EL (cell line): ENCODE measurements at places on chromosomes 6 and 20.

DNA sequence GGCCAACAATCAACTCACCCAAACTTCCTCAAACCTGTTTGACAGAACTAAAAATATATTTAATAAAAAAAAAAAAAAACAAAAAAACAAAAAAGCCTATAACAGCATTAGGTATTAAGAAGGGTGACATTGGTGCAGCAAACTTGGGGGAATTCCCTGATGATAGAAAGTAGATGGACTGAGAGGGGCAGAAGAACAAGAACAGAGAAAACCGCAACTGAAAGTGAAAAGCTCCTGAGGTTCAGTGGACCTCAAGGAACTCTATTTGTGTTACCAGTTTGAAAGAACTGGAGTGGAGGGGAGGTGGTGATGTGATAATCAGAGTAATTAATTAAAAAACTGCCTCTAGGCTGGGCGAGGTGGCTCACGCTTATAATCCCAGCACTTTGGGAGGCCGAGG, 53.8 kb downstream of the MACROD2 start:
- no peak for DNase-seq

GRCh38 chr6:158649289-158650143, at the start of gene SYTL3:
TSS of gene SYTL3 (plus strand) at chr6:158650054. CDS start at chr6:158663269, 13,215 bp downstream.
- DNase-seq = peak; percentile 78

GRCh38 chr20:10379761-10380160, 54.3 kb downstream of the MKKS start:
- DNase-seq = no peak

DNA sequence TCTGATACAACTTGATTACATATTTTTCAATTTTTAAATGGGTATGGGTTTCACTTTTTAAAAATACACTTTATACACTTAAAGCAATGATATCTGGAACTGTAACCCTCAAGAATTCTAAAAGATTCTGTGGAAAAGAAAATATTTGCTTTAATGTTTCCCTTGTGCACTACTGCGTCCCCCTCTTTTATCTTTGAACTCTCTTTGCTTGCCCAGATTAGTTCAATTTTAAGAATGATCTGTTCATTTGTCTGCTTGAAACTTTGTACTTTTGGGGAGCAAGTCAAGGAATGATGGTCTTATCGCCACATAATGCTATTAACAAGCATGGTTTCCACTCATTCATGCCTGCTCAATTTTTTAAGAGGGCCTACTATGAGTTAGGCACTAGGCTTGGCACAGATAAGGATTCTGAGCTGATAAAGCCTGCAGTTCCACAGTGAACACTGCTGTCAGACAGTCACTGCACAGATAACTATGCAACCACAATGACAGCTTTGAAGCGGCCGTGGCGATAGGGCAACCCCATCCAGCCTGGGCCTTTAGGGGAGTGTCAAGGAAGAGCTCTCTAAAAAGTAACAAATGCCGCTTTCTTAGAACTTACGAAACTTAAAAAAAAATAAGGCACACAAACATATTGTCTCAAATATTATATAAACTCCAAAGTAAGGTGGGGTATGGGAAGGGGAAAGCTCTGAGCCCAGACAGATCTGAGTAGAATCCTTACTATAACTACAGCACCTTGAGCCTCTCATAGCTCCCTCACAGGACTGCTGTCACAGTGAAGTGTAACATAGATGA, 29.7 kb downstream of the FYN start:
- DNase-seq = no peak

- no peak for DNase-seq
Observed at GRCh38 chr6:33908025-33908424, 104.2 kb upstream of the MLN start.

DNA sequence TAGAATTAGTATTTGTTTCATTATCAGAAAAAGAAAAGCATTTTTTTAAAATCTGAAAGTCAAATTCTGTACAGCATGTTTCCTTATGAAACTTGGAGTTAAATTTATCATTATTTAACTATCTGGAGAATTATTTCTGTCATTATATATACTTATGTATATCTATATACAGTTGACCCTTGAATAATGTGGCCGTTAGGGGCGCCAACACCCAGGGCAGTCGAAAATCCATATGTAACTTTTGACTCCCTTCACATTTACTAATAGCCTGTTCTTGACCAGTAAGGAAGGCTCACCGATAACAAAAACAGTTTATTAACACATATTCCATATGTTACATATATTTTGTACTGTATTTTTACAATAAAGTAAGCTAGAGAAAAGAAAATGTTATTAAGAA, 341.2 kb downstream of the ADGRB3 start:
- no peak for DNase-seq

GRCh38 chr6:77034161-77034560, 429.1 kb downstream of the HTR1B start:
- DNase-seq = peak; percentile 98

GRCh38 chr6:138666636-138667035, 106.9 kb upstream of the CCDC28A start:
- no peak for DNase-seq
